ENCODE measurements at places on chromosomes 6 and 20.

DNA sequence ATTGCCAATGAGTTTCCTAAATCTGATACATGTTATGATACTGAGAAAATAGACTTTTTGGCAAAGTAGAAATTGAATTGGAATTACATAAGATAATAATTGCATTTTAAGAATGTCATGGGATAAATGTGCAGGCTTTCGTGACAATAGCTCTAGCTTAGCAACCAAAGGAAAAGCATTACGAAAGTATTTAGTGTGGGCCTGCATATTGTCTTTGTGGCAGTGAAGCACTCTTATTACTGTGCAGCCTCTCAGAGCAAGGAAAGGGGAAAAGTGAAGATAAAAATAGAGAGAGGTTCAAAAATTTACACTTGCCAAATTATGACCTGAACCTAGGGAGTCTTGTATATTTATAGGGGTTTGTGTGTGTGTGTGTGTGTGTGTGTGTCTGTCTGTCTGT lies 12.6 kb upstream of the DEFB113 start:
- no peak for DNase-seq

DNA sequence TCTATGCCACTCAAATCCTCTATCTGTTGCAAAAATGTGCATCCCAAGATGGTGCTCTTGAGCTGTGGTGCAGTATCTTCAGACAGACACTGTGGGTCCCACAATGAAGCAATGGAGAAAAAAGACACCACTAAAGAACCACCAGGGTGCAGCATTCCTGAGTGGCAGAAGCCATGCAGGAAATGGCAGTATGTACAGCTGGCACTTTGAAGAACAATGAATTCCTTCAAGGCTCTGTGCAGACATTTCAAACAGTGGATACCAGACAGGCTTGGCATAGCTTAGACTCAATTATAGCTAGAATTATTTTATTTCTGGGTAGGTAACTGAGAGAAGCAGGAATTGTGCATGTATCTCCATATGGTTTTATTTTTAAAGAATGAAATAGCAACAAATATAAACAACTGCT lies 24.0 kb upstream of the HDAC2 start:
- DNase-seq, result no peak

GRCh38 chr6:130368576-130368975 lies 2.8 kb downstream of the TMEM200A start:
- DNase-seq, result no peak

- DNase-seq, result peak; percentile 64
Observed at GRCh38 chr6:36599791-36600209, 5.6 kb downstream of the SRSF3 start.

DNA sequence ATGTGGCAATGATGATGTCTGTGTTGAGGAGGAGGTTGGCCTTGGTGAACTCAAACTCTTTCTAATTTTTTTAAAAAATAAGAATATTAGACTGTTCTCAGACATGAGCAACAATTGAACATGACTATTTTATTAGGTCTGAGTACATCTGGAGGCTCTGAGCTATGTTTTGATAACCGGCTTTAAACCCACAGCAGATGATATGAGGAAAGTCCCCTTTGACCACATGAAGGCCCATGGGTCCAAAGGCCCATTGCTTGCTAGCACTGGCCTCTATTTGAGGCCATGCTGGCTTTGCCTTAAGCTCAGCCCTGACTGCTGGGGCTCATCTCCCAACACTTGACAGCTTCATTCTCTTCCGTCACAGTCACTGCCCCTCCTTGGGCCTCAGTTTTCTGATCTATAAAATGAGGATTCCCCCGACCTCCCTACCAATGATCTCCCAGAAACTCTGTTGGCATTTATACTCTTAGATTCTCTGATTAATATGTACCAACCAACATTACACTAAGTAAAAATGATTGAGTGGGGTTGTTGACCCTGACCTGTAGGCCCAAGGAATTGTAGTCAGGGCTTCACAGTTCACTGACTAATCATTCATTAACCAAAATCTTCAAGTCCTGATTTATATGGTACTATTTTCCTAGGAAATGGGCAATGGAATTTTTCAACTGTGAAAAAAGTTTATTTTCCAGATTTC lies 23.9 kb upstream of the TINAG start:
- no peak for DNase-seq

GRCh38 chr6:137342607-137343190 lies 123.5 kb upstream of the IFNGR1 start:
- DNase-seq, result no peak

GRCh38 chr20:37651932-37652331 lies 41.9 kb upstream of the CTNNBL1 start:
- peak; percentile 35 for DNase-seq

- DNase-seq, result no peak
Observed at GRCh38 chr6:93721386-93722048, 302.2 kb upstream of the EPHA7 start.

GRCh38 chr6:35552285-35552917 lies 39.7 kb upstream of the TULP1 start:
- peak; percentile 56 for DNase-seq

DNA sequence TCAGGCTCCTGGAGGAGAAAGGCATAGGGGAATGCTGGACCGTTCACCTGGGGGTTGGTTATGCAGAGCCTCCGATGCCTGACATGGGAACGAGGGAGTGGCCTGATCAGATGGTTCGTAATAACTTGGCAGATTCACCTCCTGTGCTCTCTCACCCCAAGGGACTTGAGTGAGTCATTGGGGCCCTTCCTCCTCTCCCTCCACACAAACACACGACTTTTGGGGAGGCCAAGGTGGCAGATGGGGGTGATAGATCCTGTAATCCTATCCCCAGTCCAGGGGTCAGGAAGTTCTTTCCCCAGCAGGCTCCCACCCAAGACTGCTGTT lies 45.6 kb upstream of the ARFGEF2 start:
- no peak for DNase-seq

DNA sequence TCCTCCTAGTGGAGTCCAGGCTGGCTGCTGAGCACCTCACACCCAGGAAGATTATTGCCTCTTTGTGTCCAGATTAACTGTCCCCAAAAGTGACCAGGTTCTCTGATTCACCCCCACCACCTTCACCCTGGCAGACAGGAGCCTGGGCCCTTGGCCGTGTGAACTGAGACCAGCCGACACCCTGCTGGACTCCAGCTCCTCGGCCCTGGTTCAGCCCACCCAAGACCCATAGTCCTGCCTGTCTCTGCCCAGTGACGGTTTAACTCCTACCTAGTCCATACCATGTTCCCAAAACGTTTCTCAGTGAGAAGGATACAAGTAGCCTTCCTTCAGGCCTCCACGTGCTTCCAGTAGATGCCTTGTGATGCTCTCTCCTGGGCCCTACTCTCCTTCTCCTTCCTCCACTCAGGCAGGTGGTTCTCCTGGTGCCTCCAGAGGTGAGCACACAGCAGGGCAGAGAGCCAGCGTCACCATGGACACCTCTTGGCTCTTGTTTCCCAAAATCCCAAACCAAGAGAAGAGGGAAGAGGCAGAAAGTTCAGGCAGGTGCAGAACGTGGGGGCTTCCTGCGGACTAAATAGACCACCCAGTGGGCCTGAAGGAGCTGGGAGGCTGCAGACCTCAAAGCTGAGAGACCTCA lies 134.4 kb upstream of the CST7 start:
- DNase-seq, result no peak

DNA sequence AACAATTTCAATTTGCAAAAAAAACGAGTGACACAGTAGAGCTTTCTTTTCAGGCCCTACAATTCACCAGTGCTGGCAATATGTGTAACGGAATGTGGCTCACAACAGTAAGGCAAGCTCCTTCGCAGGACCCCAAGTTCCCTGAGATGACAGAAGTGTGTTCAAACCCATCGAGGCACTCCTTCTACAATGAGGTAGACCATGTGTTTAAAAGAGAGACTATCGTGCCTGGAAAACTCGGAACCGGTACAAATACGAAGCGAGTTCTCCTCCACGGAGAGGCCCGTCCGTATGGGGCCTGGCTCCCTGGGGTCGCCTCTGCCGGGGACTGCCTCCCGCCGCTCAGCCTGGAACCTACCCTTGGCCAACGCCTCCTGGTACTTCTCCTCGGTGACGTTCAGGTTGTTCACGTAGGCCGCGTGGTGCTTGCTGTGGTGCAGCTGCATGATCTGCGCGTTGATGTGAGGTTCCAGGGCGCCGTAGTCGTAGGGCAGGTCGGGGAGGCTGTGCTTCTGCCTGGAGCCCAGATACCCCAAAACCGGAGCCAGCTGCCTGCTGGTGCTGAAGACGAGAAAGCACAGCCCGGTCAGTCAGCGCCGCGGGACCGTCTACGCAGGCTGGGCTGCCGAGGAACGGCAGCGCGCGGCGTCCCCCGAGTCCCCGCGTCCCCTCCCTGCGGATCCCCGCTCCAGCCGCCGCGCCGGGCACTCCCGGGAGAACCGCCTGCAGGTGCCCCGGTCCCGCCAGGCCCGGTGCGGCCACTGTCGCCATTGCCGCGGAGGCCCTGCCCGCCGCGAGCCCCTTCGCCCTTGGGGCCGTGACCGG lies 526 bp downstream of the SOD2 start:
- peak; percentile 50 for DNase-seq

DNA sequence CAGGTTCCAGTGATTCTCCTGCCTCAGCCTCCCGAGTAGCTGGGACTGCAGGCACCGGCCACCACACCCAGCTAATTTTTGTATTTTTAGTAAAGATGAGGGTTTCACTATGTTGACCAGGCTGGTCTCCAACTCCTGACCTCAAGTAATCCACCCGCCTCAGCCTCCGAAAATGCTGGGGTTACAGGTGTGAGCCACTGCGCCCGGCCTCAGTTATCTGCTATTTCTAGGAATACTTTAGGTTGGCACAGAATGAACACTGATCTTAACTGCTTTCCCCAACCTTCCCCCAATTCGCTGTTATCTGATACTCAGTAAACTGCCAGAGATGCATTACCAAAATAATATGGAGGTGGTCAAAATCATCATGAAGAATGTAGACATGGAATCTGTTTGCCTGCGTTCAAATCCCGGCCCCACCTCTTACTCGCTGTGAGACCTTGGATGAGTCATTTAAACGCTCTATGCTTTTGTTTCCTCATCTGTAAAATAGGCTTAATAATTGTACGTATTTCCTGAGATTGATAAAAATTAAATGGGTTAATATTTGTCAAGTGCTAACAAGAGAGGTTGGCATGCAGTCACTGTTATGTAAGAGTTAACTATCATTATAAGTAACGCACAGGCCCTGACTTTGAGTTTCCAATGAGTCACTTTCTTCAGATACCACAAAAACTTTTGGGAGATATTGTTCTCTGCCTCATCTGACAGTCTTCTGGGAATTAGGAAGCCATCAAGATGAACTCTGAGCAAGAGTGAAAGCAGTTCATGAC lies 44.5 kb upstream of the NCOA3 start:
- DNase-seq, result no peak

- no peak for DNase-seq
Observed at GRCh38 chr6:151136141-151136755, 103.5 kb upstream of the AKAP12 start.

DNA sequence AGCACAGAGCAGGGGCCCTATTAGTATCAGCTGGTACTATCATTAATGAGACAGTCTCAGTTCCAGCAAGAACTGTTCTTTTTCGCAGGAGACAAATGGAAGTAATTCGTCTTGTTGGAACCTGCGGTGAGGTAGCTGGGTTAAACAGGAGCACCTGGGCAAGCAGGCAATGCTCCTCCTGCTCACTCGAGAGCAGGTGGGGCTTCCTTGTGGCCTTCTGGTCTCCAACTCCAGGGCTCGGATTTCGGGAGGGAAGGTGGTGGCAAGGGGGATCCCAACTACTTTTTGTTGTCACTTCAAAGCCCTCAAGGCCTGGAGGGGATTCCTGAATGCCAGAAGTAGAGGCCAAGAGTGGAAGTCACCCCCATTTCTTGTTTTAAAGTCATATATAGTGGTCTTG lies 1.3 kb upstream of the SPEF1 start:
- no peak for DNase-seq

DNA sequence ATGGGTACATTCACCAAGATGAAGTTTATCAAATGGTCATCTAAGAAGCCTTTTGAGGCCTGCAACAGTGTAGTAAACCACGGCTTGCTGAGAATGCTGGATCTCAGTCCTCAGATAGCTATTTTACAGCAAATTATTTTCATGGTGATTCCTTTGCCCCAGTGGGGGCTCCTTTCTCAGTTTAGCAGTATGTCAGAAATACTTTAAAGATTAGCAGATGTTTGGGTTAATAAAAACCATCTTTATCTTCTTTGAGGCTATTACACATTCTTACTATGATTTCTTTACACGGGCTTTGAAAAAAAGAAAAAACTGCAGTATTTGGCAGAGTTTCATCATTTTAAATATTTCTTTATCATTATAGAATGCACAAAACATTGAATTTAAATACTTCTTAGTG lies 10.7 kb downstream of the MYLIP start:
- no peak for DNase-seq

GRCh38 chr6:74939151-74939708 lies 266.6 kb downstream of the COL12A1 start:
- DNase-seq, result no peak

DNA sequence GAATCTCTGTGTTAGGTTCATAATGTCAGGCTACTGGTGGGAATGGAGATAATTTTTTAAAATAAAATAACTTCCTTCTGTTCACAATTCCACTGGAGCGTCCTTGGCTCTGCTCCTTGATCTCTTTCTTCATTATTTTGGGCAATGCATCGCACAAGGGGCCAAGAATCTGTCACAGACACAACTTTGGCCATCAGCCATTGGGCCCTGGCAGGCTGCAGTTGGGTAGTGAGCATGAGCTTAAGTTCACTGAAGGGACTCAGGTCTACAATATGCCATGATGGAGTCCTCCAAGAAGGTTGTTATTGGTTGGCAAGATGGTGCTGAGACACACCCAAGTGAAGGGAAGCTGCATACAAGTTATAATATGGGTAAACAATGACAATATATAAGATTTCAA lies 40.0 kb downstream of the CYP39A1 start:
- DNase-seq, result no peak

DNA sequence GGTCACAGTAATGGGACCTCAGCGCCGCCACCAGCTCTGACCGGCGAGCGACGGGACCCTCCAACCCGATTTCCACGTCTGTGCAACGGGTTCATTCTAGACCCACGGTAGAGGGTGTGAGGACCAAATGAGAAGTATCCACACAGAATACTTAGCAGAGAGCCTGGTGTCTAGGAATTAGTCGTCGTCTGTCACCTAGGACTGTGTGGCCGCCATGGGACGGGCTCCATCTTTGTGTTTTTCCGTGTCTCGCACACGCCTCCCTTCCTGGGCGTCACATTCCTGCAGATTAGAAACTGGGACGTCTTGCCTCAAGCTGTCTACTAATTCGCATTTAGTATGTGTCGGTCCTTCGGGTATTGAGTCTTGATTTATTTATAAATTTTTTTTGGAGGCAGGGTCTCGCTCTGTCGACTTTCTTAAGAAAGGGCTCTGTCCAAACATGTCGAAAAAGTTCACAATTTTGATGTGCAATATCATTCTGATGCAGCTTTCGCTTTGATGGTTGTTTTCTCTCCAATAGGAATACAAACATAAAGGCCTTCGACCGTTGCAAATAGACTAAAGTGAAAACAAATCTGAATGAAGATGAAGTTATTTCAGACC lies 563 bp downstream of the MGME1 start:
- DNase-seq, result no peak
